NCI-H2081 treated with DMSO at 0.1 percent for 48 hours (cell line): ENCODE measurements at places on chromosomes 3 and 15.

DNA sequence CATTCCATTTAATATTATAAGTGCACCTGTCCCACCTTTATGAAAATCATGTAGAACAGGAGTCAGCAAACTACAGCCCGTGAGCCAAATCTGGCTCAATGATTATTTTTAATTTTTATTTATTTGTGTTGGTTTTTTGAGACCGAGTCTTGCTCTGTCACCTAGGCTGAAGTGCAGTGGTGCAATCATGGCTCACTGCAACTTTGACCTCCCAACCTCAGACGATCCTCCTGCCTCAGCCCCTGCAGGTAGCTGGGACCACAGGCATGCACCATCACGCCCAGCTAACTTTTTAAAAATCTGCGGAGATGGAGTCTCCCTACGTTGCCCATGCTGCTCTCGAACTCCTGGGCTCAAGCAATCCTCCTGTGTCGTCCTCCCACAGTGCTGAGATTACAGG, 42.0 kb downstream of the MYO1E start:
- no peak for DNase-seq

DNA sequence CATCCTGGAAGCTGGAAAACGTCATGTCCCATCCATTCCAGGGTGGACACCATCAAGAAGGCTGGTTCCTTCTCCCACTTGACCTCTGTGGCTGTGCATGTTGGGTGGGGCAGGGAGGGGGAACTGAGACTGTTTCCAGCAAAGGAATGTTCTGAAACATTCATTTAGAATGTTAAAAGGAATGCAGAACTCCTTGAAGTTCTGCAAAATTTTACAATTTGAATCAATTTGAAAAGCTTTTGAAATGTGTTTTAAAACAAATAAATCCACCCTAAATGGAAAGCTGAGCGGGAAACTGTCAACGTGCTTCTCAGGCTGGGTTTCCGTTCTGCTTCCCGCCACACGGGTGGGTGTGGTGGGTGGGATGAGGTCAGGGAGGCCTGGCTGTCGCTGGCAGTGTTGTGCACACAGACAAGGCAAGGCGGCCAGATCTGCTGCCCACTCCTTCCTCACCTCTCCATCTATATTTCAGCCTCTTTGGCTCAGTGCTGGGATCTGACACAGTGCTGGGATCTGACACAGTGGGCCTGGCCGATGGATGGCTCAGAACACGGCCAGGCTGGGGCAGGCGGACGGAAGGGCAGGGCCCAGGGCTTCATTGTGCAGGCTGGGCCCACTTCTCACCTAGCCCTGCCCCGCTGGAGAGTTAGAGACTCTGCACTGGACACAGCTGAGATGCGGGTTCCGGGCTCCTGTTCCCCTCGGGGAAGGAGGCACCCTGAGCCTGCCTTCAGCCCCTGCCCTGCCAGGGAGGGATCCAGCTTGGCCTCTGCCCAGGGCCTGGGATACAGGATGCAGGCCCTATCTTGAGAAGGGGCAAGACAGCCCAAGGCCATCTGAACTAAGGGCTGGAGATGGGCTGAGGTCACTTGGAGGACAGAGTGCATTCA, 110.4 kb downstream of the TMEM266 start:
- no peak for DNase-seq

- no peak for DNase-seq
These were observed 41.8 kb upstream of the MUC13 start for GRCh38 chr3:124976383-124976782.

GRCh38 chr3:12813967-12814366, 17.5 kb downstream of the CAND2 start:
- DNase-seq = no peak

DNA sequence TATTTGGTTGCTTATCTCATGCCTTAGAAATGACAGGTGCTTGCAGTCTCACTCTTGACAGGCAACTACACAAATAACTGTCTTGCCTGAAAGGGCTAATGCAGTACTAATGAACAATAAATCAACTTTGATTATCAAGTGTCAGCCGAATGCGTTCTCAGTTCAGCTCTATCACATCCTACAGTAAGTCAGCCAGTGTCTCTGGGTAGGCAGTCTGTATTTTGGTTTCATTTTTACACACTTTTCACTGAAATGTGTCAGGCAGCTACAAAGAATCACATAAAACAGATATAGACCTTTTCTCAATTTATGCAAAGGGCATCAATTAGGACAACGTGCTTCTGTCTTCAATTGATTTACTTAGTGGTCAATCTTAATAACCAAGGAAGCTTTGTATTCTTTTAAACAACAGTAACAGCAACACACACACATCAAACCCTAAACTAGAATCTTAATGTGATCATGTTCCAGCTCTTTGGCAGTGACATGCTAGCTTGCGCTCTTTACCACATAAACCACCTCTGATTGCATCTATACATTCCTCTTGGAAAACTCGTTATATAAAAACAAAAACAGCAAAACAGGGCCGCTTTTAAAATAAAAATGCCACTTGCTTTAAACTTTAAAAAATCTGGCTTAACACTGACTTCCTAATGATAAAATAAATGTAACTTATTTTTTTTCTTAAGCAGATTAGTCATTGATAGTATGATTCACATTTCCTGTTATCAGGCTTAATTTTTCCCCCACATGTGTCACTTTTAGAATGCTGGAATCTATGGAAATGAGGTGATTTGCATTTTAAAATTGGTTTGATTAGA, 520.4 kb downstream of the FOXP1 start:
- no peak for DNase-seq
